Stimulated activated CD4-positive, alpha-beta T cell treated with anti-CD3 and anti-CD28 coated beads, Interleukin-1b, Interleukin-23, amount 100 ng/mL, for 24 hours (primary cell): ENCODE measurements at places on chromosomes 2 and 18.

DNA sequence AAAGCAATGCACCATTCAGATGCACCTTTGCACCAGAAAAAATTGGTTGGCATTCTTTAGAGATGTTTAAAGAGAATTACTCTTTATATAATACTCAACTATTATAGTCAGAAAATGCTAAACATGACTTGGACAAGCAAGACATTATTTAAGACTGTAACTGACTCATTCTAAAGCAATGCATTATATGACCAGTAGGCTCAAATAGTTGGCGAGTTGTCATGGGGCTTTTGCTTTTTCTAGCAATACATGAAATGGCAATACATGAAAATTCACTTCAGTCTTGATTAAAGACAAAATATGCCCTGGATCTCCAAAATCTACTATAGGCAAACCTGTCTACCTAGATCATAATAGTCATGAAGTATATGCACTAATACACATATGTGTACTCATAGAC, 216.9 kb upstream of the VWC2L start:
- no peak for DNase-seq

- DNase-seq: no peak
Observed at GRCh38 chr18:45920367-45920766, 46.8 kb downstream of the EPG5 start.

DNA sequence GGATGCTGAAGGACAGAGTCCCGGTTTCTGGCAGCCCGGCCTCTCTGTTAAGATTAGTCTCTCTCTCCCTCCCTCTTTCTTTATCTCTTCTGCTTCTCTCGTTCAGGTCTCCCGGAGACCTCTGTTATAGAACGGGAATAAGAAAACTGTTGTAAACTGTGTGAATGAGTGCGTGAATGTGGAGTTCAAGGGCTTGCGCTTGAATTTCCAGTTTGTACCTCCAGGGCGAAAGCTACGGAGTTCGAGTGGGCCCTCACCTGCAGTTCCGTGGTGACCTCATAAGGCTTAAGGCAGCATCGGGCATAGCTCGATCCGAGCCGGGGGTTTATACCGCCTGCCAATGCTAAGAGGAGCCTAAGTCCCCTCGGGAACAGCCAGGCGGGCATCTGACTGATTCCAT, 26.4 kb downstream of the SKA1 start:
- DNase-seq: no peak

DNA sequence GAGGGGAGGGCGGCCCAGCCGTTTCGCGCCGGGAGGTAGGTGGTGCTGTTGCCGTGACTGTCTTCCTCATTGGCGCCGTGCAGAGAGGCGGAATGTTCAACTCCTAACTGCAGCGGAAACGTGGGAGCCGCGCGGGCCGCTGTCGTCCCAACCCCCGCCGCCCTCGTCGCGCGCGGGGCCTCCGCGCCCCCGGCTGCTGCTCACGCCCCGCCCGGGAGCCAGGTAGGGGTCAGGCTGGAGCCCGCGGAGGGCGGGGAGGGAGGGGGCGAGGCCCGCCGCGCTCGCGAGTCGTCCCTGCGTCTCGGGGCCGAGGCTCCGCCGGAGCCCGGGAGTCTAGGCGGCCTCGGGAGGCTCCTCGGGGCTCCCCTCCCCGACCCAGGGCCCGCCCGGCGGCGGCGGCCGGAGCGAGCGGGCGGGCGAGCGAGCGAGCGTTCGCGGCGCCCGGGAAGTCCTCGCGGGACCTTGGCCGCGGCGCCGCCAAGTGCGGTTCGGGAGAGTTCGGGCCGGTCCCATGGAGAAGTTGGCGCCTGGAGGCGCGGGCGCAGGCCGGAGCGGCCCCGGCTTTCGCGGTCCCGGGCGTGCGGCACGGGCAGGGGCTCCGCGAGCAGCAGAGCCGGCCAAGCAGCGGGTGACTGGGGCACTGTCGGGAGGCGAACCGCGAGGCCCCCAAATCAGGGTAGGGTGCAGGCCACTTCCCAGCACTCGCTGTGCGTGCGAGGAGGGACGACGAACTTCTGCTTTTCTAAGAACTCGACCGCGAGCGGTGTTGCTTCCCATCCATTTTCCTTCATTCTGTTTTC, at the start of gene MAP3K20:
MAP3K20 (plus strand) TSS at position 66 of the 800 bp plus-strand sequence. CDS start 15,186 bp downstream, outside the sequence.
- DNase-seq: no peak

- no peak for DNase-seq
Observed at GRCh38 chr18:8610459-8610851, 1.2 kb downstream of the RAB12 start.

- no peak for DNase-seq
Observed at GRCh38 chr18:36546876-36547275, 249.4 kb downstream of the FHOD3 start.

- no peak for DNase-seq
Observed at GRCh38 chr2:11530864-11531465, 2.9 kb upstream of the GREB1 start.

DNA sequence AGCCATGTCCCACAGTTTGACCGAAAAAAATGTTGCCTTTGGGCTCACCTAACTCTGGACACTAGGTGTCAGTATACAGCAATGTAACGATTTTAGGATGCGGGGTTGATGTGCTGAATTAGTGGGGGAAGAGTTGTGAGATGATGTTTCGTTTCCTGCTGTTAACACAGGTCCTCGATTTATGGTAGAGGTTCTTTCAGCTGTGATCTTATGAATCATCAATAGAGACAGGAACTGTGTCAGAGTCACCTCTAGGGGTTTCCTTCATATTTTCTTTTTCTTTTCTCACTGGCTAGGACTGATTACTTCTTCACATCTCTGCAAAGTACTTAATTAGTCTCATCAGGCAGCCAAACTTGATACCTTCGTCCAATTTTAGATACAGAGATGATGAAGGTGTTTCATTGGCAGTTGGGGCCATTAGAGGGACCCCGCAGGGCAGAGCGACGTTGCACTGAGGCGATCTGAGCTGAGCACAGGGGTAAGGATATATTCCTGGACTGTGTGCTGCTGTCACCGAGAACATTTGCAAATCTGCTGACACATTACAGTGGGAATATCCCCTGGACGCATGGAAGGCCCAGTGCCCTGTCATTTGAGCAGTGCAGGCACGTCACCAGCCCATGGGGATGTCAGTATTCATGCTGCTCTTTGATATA, 10.2 kb upstream of the MMADHC start:
- DNase-seq: peak; percentile 23

DNA sequence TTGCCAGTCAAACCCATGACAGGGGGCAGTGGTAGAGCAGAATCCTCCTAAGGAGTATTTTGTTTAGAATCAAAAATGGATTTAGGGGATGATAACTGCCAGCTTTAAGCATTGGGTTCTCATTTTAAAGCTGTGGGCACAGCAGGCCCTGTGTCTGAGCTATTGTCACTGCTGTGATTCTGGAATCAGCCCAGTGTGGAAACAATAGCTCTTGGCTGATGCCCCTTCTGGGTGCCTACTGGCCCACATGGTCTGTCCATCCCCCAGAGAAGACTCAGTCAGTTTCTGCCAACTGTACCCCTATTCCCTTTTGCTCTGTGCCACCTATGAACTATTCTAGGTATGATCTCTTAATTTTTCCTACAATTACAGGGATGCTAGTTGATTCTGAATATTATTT, 91.7 kb upstream of the LRRTM1 start:
- DNase-seq: no peak

DNA sequence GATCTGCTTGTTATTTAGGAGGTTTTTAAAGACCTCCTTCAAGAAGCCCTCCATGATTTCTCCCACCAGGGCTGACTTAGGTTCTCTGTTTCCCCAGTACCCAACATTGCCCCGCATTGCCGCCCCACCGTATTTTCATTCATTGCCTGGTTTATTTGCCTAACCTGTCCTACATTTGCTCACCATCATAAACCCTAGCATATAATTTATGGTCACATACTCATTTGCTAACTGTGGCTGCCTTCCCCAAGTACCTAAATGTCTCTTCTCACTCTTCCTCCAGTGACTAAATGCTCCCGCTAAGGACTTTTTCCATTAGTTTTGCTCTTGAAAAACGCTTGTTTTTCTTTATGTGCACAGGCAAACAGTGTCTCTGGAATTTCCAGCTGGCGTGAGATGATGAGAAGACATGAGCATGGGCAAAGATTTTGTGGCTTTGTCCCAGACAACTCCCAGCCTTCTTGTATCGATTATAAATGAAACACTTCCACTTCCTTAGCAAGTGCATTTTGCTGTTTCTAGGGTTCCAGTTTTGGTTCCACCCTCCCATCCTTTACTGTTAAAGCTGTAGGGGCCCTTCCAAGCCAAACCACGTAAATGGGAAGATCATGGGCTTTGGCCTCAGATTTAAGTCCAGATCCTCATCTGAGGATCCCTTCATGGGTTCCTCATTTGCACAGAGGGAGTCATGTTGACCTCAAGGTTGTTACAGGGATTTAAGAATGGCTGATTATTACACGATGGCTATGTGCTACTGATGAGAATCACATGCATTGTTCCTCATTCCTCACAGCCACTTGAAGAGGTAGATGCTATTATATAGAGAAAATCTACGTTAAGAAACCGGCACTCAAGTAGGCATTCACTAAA, 21.0 kb upstream of the ARMC9 start:
- no peak for DNase-seq

GRCh38 chr18:78542204-78542603, 437.4 kb upstream of the SALL3 start:
- DNase-seq: no peak

GRCh38 chr2:242038166-242038927, 168.8 kb downstream of the RTP5 start:
- DNase-seq: no peak

GRCh38 chr18:44241020-44241419, 439.7 kb upstream of the SETBP1 start:
- DNase-seq: no peak

GRCh38 chr2:54482715-54483114, 26.6 kb downstream of the SPTBN1 start:
- no peak for DNase-seq

GRCh38 chr2:148237911-148238310, 217.0 kb downstream of the MBD5 start:
- no peak for DNase-seq

DNA sequence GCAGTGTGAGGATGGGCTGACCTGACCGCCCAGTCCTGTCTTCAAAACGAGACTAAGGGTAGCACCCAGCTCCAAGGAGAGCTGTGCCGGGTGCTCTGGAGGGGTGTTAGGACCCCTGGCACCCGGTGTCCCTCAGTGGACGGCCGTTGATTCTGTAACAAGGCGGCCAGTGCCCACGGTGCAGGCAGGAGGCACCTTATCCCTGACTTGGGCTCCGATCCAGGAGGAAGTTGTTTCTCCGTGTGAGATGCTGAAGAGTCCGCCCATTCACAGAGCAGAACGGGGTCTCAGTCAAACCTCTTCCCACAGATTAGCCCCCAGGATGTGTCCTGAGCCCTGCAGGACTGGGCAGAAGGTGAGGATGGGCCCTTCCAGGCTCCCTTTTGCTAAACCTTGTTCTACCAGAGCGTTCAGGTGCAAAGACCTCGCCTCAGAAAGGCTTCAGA, 123.0 kb downstream of the NFATC1 start:
- DNase-seq: no peak

DNA sequence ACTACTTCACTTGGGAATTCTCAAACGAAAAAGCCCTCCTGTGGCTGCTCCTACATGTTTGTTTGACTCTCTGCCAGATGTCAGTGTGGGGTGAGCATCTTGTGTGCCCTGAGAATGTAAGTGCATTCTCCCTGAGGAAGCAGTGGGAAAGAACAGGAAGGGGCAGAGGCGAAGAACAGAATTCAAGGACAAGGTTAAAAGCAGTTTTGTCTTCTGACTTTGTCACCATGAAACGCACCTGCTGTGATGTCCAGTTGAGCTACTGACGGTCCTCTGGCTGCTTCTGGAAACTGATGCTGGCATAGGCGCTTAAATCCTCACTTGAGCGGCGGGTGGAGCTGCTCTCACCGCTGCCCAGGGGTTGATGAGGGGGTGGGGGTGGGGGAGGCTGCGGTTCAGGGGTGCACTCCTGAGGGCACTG, 4.9 kb downstream of the IRS1 start:
- DNase-seq: no peak

DNA sequence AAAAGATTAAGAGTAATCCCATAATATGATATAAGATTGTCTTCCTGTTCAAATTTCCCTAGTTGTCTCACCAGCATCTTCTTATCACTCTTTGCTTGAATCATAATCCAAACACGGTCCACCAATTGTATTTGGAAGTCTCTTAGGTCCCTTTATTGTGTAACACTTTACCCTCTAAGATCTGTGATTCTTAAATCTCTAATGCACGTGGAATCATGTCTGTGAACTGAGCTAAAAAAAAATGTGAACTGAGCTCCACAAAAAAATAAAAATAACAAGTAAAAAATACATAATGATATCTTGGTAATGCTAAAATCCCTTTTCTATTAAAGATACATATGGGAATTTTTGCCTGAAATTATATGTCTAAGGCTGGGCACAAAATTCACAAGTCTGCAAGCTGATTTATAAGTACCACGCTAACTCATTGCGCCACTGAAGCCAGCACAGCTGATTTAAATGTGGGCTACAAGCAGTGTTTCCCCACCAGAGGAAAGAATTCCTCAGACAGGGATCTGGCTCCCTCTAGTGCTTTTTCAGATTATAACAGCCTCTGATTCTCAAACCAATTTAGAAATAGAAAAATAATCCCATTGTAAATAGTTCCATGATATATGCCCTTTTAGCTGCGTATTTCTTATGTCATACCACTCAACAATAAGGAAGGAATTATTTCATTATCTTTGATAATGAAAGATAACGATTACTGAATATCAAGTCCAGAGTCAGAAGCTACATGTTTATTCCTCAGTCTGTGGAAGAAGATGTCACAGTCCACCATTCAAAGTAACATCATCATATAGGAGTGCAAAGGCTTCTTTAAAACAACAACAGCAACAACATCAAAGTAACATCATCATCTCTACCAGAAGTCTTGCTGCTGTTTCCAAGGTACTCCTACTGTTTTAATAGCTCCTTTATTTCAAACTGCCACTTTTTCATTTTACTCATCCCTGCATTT, 22.9 kb downstream of the RBM43 start:
- DNase-seq: peak; percentile 14

- no peak for DNase-seq
Observed at GRCh38 chr2:101124643-101125366, 26.4 kb downstream of the TBC1D8 start.

- DNase-seq: no peak
Observed at GRCh38 chr2:71129902-71130151, 202 bp downstream of the MCEE start.

DNA sequence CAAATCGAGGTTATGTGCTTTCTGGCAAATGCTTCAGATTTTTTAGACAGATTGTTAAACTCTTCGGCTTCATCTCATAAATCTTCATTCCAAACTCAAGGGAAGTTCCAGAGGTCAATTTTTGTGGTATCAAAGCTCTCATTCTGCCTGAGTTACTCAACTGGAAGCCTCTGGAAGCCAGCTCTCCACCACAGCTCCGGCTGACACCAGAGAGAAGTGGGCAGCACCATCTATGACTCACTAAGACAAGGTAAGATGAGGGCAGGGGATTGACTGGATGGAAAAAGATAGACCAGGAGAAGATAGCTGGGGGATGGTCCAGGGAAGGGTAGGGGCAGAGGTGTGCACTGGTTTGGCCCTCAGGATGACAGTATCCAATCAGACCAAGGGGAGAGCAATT, 137.3 kb upstream of the HNRNPA3 start:
- DNase-seq: no peak

GRCh38 chr18:68148863-68149262, 566.0 kb downstream of the TMX3 start:
- DNase-seq: no peak

GRCh38 chr2:57891086-57891712, 155.4 kb upstream of the VRK2 start:
- no peak for DNase-seq

GRCh38 chr2:230053753-230054478, 14.8 kb downstream of the SLC16A14 start:
- DNase-seq: no peak

- DNase-seq: no peak
Observed at GRCh38 chr2:144510294-144510991, 9.5 kb downstream of the ZEB2 start.

- no peak for DNase-seq
Observed at GRCh38 chr18:35247412-35248249, 6.8 kb downstream of the ZNF397 start.
